ENCODE measurements at places on chromosomes 7 and 10. TPM values are rescaled to one million over a fixed set of nuclear protein-coding genes. Genes with fewer than 3 reads are reported as not detected.

Gene GHRHR
- total RNA-seq: not detected

Gene AIFM2
- 2.3 TPM for total RNA-seq

Gene IQCE
- total RNA-seq: 12.7 TPM

Gene ITIH2
- not detected for total RNA-seq

Gene C10orf62
- not detected for total RNA-seq

Gene CACNA2D1
- total RNA-seq: 18.8 TPM

Gene PAPOLB
- total RNA-seq: not detected

Gene CPA1
- not detected for total RNA-seq

Gene ICA1
- total RNA-seq: 43.2 TPM

Gene MRLN
- total RNA-seq: not detected

Gene BAMBI
- 6.8 TPM for total RNA-seq

Gene ELAPOR2
- total RNA-seq: 61.3 TPM

Gene LIPK
- not detected for total RNA-seq

Gene CRTAC1
- total RNA-seq: 1.6 TPM

Gene MBL2
- total RNA-seq: not detected

Gene NUPR2
- total RNA-seq: not detected

Gene HMX3
- not detected for total RNA-seq

Gene PTF1A
- not detected for total RNA-seq

Gene CTNNA3
- total RNA-seq: not detected

Gene DYNC1I1
- total RNA-seq: 2.2 TPM

Gene CPN1
- not detected for total RNA-seq

Gene SUMF2
- 108 TPM for total RNA-seq

Gene LLCFC1
- not detected for total RNA-seq

Gene AKR1C1
- total RNA-seq: 0.15 TPM

Gene HNRNPA2B1
- total RNA-seq: 247 TPM

Gene TMEM229A
- total RNA-seq: not detected

Gene SLC26A3
- total RNA-seq: not detected

Gene CFAP58
- 1.7 TPM for total RNA-seq

Gene CALML5
- not detected for total RNA-seq

Gene DPCD
- total RNA-seq: 54.0 TPM

Gene ADRB1
- total RNA-seq: 0.05 TPM

Gene SUN3
- total RNA-seq: 0.64 TPM

Gene UCMA
- total RNA-seq: not detected

Gene AUTS2
- 12.8 TPM for total RNA-seq

Gene PALD1
- 197 TPM for total RNA-seq

Gene GRB10
- total RNA-seq: 131 TPM

Gene TCF7L2
- 15.5 TPM for total RNA-seq

Gene GCK
- 0.41 TPM for total RNA-seq

Gene FOXP2
- 0.68 TPM for total RNA-seq

Gene DENND11
- total RNA-seq: 27.1 TPM

Gene PODXL
- total RNA-seq: 350 TPM

Gene AQP1
- total RNA-seq: 0.82 TPM

Gene GALNT17
- not detected for total RNA-seq

Gene SRRM3
- 0.23 TPM for total RNA-seq

Gene SAP25
- total RNA-seq: 0.29 TPM

Gene LRRC4
- total RNA-seq: 1.3 TPM

Gene PHYHIPL
- total RNA-seq: not detected

Gene ABCC2
- total RNA-seq: 0.70 TPM
